Neural crest cell (in vitro differentiated cells): ENCODE measurements at places on chromosomes 5 and 9. TPM values are rescaled to one million over a fixed set of nuclear protein-coding genes. Genes with fewer than 3 reads are reported as not detected.

Gene ARHGAP26
- 4.9 and 5.5 TPM in 2 replicates for total RNA-seq

Gene SHC3
- total RNA-seq, result 14.9 and 17.7 TPM in 2 replicates

Gene PDCD1LG2
- not detected in 2 replicates for total RNA-seq

Gene SAXO1
- 0.14 TPM in 1 of 2 replicates, not detected in the other for total RNA-seq

Gene DRD1
- not detected in 2 replicates for total RNA-seq

Gene FBP2
- total RNA-seq, result not detected in 2 replicates

Gene ADCY2
- total RNA-seq, result 2.1 and 3.5 TPM in 2 replicates

Gene TICAM2
- total RNA-seq, result 1.4 and 1.9 TPM in 2 replicates

Gene ADAMTS19
- total RNA-seq, result 3.0 and 3.1 TPM in 2 replicates

Gene MCTP1
- 1.7 and 1.8 TPM in 2 replicates for total RNA-seq

Gene DMRTA1
- total RNA-seq, result 2.4 and 2.7 TPM in 2 replicates

Gene PCYOX1L
- total RNA-seq, result 22.0 and 22.9 TPM in 2 replicates

Gene SEPTIN8
- 71.1 and 71.4 TPM in 2 replicates for total RNA-seq

Gene PLAA
- total RNA-seq, result 44.0 and 50.5 TPM in 2 replicates

- H3K4me1 ChIP-seq, result peaks cover 39% of the 10 kb centered on the region
- peaks cover 6% of the 10 kb centered on the region for H3K27me3 ChIP-seq
- H3K27ac ChIP-seq, result no peak overlapping the region
- no peak for DNase-seq
Measured at GRCh38 chr5:177310332-177310731, 1.4 kb downstream of the MXD3 start.

GRCh38 chr5:157877821-157878220 is 18.9 kb upstream of the CLINT1 start:
- no peak overlapping the region for H3K27ac ChIP-seq
- H3K4me3 ChIP-seq, result no peak overlapping the region
- no peaks in the 10 kb centered on the region for H3K4me1 ChIP-seq
- no peaks in the 10 kb centered on the region for H3K27me3 ChIP-seq

GRCh38 chr9:119398350-119398749 is 29.1 kb upstream of the BRINP1 start:
- peaks cover 4% of the 10 kb centered on the region for H3K4me1 ChIP-seq
- no peaks in the 10 kb centered on the region for H3K36me3 ChIP-seq
- no peak for DNase-seq
- no peak overlapping the region for H3K27ac ChIP-seq
- H3K27me3 ChIP-seq, result peaks cover 9% of the 10 kb centered on the region

GRCh38 chr5:98768160-98768959 is 5.1 kb upstream of the RGMB start:
- peaks cover 11% of the 10 kb centered on the region for H3K36me3 ChIP-seq
- H3K4me3 ChIP-seq, result peak overlapping the region; percentile 94
- H3K4me1 ChIP-seq, result peaks cover 52% of the 10 kb centered on the region
- peak overlapping the region; percentile 89 for H3K27ac ChIP-seq

DNA sequence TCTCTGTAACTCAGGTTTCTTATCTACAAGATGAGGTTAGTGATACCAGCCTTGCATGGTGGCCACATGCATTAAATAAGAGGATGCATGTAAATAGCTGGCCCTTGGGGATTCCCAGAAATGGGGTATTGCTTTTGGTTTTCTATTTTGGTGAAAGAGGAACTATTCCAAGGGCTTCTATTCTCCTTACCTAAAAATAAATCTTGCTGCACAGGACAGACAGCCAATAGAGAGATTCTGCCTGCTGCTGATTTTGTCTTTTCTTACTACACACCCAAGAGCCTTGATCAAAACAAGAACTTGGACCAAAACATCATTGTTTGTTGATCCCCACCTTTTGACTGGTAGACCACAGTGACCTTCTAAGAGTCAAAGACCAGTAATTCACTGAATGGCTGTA is 161.8 kb downstream of the PJA2 start:
- no peak overlapping the region for H3K27ac ChIP-seq
- DNase-seq, result no peak
- no peaks in the 10 kb centered on the region for H3K4me1 ChIP-seq
- no peak overlapping the region for H3K4me3 ChIP-seq

DNA sequence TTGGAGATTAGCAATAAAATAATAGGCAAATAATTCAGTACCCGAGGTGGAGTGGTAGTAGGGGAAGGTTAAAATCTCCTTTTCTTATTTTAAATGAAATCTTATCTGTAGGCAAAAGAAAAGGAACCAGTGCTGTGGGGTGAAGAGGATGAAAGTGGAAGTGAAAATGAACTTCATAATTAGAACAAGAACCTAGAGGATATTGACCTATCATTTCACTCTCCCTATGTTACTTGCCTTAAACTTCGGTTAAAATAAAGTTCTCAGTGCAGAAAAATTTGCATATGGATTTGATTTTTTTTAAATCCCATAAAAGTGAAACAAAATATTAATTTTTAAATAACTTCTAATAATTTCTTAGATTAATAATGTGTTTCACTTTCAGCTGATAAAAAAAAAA is 1094.9 kb upstream of the C9orf72 start:
- no peaks in the 10 kb centered on the region for H3K27me3 ChIP-seq
- H3K36me3 ChIP-seq, result no peaks in the 10 kb centered on the region
- DNase-seq, result no peak
- H3K4me1 ChIP-seq, result no peaks in the 10 kb centered on the region

GRCh38 chr9:38294220-38294960 is 98.1 kb upstream of the ALDH1B1 start:
- no peak overlapping the region for H3K4me3 ChIP-seq
- H3K27me3 ChIP-seq, result peaks cover 15% of the 10 kb centered on the region
- H3K4me1 ChIP-seq, result peaks cover 10% of the 10 kb centered on the region

DNA sequence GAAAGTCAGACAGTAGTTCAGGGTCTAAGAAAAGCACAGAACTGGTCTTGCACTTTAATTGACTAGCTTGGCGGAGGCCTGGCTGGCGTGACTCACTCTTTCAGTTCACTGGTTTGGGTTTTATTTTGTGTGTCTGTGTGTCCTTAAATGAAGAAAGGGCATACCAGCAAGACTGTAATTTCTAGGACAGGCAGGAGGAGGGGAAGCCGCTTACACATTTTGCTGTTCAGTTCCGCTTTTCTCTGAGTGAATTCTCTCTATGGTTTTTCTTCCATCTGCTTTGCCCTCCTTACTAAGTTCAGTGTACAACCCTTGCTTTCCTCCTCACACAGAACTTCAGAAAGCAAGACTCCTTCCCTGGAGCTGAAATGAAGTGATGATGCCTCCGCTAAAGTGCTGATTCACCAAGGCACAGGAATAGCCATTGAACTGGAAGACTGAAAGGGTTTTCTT is 150.8 kb downstream of the MEF2C start:
- no peak for DNase-seq
- H3K36me3 ChIP-seq, result peaks cover 5% of the 10 kb centered on the region
- H3K4me1 ChIP-seq, result peaks cover 27% of the 10 kb centered on the region
- no peak overlapping the region for H3K27ac ChIP-seq

DNA sequence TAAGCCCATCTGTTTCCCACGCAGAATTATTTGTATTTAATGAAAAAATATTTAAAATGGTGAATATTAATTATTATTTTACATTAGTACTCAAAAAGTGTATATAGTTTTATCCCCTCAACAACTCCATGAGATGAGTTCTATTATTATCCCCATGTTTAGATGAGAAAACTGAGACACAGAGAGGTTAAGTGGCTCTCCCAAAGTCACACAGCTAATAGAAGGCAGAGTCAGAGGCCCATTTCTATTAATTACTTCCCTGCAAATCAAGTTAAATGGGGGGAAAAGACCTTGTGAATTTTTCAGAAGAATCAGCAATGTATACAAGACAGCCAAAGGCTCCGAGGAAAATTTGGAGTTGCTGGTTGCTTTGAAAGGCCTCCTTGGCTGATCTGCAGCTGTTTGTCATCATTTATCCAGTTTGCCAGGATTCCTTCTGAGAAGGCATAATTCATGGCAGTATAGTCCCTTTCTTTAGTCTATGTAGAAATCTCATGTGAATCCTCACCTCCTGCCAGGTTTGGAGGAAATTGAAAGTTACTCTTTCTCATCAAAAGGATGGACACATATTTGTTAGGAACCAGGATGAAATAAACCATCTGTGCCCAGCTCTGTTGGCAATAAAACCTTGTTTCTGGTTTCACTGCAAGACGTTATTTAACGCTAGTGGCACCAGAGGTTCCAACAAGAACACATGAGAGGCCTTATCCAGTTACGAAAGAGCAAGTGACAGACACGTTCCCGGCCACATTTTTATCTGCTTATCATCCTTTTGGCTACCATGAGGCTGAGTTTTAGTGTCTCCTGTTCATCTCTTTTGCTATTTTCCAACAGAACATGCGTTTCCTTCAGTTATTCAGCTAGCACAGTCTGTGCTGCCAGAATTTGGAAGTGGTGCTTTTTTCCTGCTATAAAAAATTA is 621 bp downstream of the FYB1 start:
- no peak overlapping the region for H3K4me3 ChIP-seq
- H3K4me1 ChIP-seq, result no peaks in the 10 kb centered on the region
- DNase-seq, result no peak
- no peak overlapping the region for H3K27ac ChIP-seq
- H3K27me3 ChIP-seq, result no peaks in the 10 kb centered on the region

DNA sequence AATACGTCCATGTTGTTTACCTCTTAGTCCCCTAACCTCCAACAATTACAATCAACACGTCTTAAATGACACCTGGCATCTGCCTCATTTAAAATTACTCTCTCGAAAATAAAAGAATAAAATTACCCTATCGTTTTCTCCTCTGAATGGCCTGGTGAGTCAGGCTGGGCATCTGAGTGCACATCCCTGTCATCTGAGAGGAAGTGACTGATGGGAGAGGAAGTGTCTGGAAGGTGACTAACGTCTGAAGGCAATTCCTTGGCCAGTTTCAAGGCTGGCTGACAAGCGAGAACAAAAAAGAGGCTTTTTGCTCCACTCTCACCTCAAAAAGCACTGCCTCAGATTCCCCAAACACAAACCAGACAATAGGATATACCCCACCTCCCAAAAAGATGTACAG is 57.7 kb downstream of the MAPKAP1 start:
- no peak for DNase-seq
- H3K4me1 ChIP-seq, result peaks cover 60% of the 10 kb centered on the region
- H3K27ac ChIP-seq, result no peak overlapping the region
- peaks cover 3% of the 10 kb centered on the region for H3K36me3 ChIP-seq
- no peaks in the 10 kb centered on the region for H3K27me3 ChIP-seq

DNA sequence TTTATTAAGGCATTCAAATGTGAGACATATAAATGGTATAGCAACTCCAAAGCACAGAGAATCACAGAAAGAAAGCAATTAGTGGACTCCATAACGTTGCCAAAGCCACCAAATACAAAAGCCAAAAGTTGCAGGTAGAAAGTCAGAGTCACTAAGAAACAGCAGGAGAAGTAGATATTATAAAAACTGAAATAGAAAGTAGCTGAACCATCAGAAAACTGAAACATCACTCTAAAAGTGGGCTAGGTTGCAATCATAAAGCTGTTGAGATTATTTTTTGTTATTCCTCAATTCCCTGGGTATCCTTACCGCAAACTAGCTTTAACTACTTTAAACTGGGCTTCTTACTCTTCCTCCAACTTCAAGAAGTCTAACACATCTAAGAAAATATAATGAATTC is 108.1 kb upstream of the ARRDC3 start:
- no peaks in the 10 kb centered on the region for H3K4me1 ChIP-seq
- no peak overlapping the region for H3K4me3 ChIP-seq
- DNase-seq, result no peak
- H3K36me3 ChIP-seq, result peaks cover 8% of the 10 kb centered on the region
- no peaks in the 10 kb centered on the region for H3K27me3 ChIP-seq

GRCh38 chr9:35948901-35949318 is 9.0 kb downstream of the OR2S2 start:
- no peak for DNase-seq
- peaks cover 54% of the 10 kb centered on the region for H3K27me3 ChIP-seq
- H3K4me3 ChIP-seq, result no peak overlapping the region
- H3K36me3 ChIP-seq, result no peaks in the 10 kb centered on the region
- H3K27ac ChIP-seq, result no peak overlapping the region

GRCh38 chr9:21443849-21444625 is 3.8 kb downstream of the IFNA1 start:
- DNase-seq, result no peak
- H3K4me3 ChIP-seq, result no peak overlapping the region
- no peaks in the 10 kb centered on the region for H3K4me1 ChIP-seq
- H3K36me3 ChIP-seq, result no peaks in the 10 kb centered on the region
- peaks cover 2% of the 10 kb centered on the region for H3K27me3 ChIP-seq

DNA sequence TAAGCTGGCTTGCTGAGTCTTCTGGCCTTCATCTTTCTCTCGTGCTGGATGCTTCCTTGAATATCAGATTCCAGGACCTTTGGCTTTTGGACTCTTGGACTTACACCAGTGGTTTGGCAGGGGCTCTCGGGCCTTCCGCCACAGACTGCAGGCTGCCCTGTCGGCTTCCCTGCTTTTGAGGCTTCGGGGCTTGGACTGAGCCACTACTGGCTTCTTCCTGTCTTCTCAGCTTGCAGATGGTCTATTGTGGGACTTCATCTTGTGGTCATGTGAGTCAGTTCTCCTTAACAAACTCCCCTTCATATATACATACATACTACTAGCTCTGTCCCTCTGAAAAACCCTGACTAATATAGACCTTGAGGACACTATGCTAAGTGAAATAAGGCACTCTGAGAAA is 78.3 kb upstream of the SSBP2 start:
- H3K27ac ChIP-seq, result no peak overlapping the region
- no peaks in the 10 kb centered on the region for H3K27me3 ChIP-seq
- no peaks in the 10 kb centered on the region for H3K36me3 ChIP-seq
- H3K4me1 ChIP-seq, result no peaks in the 10 kb centered on the region

DNA sequence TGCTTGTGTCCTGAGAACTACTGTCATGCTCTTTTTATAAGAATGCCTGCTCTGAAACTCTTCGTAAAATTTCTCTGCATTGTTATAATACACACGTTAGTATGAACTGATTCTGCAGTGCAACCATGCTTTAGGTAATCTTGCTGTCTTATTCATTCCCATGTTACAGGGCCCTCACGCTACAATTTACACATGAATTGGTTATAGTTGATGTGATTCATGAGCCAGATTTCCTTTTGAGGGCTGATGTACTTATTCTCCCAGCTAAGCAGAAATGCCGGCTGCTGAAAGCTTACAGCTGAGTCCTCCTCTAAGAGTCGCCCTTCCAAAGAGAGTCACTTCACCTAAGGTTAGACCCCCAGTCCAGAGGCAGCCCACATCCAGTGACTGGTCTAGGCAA is 233.5 kb upstream of the PCSK5 start:
- no peak overlapping the region for H3K4me3 ChIP-seq
- H3K27me3 ChIP-seq, result no peaks in the 10 kb centered on the region
- H3K27ac ChIP-seq, result no peak overlapping the region

- H3K27me3 ChIP-seq, result no peaks in the 10 kb centered on the region
- H3K27ac ChIP-seq, result no peak overlapping the region
- no peak overlapping the region for H3K4me3 ChIP-seq
Measured at GRCh38 chr5:74422671-74423070, 217.9 kb downstream of the ENC1 start.

GRCh38 chr5:149999359-149999758 is 1.1 kb downstream of the TIGD6 start:
- no peak for DNase-seq
- peak overlapping the region; percentile 96 for H3K4me3 ChIP-seq
- H3K36me3 ChIP-seq, result peaks cover 6% of the 10 kb centered on the region
- H3K4me1 ChIP-seq, result peaks cover 47% of the 10 kb centered on the region
- peak overlapping the region; percentile 99 for H3K27ac ChIP-seq

DNA sequence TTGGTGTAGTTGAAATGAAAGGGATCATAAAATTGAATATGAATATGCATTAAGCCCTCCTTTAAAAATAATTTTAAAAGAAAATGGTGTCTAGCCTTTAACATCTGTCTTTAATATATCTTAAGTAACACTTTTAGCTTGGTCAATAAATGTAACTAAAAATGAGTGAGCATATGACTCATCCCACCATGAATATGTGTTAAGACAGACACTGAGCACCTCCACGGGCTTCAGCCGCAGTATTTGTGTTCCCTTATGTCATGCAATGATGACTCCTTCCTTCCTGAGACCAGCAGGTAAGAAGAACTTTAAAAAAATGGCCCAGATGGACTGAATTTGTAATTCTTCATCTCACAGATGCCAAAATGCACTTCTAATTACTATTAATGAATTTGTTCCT is 563.2 kb downstream of the NR2F1-AS1 start:
- no peak overlapping the region for H3K4me3 ChIP-seq
- H3K4me1 ChIP-seq, result peaks cover 32% of the 10 kb centered on the region
- no peaks in the 10 kb centered on the region for H3K27me3 ChIP-seq
- H3K27ac ChIP-seq, result no peak overlapping the region
- no peaks in the 10 kb centered on the region for H3K36me3 ChIP-seq
